ENCODE measurements at places on chromosomes 12 and 14.
A peak's percentile ranks its signal among the peaks of the same experiment; 100 is the strongest.

- no peak for DNase-seq
Measured at GRCh38 chr12:70756118-70756517, 118.9 kb upstream of the PTPRB start.

DNA sequence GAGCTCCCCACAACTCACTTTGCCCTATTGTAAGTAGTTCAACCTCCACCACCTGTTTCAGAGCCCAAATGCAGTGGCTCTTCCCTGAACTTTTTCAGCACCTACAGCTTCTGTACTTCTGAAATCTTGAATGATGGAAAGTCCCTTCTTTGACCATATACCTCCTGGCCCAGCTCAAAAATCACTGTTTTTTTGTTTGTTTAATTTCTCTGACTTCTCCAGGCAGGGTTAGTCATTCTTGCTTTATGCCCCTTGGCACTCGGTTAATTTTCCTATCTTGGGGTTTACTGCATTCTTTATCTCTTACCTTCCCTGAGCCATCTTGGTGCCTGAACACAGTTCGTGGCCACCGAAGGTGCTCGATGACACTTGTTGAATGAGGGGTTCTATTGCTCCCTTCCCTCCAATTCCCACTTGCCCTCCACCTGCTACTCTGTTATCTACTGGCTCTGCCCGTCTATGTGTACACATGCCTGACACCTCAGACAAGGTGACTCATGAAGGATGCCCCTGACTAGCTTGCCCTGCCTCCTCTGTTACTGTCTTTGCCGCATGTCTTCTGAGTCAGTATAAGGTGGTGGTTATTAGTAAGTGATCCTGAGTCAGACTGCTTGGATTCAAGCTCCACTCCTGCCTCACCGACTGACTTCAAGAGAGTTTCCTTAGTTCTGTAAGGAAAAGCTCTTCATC is 4.4 kb downstream of the AMHR2 start:
- peak; percentile 43 for DNase-seq

- DNase-seq: no peak
Measured at GRCh38 chr12:67797185-67797741, 148.7 kb downstream of the DYRK2 start.

GRCh38 chr14:102824832-102825231 is 47.6 kb downstream of the TRAF3 start:
- no peak for DNase-seq

DNA sequence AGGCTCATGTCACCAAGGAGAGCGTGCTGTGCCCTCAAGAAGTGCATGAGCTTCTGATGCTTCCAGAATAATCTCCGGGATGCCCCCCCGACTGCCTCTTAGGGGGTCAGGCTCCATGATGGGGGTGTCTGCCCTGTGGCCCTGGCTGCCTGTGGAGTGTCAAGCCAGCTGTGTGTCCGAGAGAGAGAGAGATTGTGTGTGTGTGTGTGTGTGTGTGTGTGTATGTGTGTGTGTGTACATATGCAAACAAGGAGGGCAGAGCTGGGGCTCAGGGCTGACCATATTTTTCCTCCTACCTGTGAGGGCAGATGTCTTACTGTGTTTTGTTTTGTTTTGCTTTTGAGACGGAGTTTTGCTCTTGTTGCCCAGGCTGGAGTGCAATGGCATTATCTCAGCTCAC is 5.6 kb upstream of the ALDH2 start:
- DNase-seq: no peak

- DNase-seq: no peak
Measured at GRCh38 chr14:67996235-67996634, 176.7 kb downstream of the RAD51B start.

GRCh38 chr12:116441292-116441691 is 117.9 kb upstream of the MAP1LC3B2 start:
- no peak for DNase-seq

DNA sequence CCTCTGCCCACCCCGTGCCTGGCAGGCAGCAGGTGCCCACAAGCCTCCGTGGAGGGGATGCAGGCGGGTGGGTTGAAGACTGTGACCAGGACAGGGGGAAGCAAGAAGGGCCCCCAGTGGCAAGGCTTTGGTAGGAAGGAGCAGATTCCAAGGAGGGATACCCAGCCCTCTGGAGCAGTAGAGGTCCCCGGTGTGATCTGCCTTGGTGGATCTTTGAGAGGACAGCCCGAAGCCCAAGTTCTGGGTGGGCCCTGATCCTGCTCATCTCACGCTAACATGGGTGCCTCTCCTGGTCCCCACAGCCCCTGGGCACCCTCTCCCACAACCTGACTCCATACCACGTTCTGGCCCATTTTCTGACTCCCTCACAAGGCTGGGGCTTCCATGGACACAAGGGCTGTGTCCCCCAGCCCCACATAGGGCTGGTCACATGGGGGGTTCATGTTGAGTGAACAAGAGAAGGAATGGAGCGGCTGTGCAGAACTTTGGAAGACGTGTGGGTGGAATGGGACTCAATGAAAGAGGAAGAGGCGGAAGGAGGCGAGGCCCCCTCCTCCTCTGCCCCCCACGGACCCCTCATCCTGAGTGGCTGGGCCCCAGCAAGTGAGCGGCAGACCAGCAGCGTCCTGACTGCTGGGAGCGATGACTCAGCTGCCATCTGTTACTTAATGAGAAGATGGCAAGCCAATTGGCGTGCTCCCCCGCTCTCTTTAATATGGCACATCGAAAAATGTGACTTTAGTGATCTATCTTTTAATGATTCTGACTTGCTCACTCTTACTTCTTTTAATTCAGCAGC is 77.0 kb upstream of the BCL11B start:
- no peak for DNase-seq

DNA sequence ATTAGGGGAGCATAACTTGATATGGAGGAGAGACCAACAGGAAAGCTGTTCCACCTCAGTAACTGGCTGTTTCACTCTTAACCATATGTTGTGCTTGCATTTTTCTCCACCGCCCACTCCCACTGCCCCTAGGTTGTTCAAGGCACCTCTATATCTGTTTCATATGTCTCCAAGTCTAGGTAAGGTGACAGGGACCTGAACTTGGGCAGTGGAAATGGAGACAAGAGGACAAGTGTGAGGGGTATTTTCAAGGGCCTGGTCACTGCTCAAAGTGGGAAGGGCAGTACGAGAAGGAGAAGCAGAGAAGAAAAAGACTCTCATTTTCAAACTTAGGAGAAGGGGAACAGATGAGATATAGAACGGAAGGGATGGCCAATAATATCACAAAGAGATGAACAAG is 3.1 kb downstream of the SLC38A1 start:
- no peak for DNase-seq

DNA sequence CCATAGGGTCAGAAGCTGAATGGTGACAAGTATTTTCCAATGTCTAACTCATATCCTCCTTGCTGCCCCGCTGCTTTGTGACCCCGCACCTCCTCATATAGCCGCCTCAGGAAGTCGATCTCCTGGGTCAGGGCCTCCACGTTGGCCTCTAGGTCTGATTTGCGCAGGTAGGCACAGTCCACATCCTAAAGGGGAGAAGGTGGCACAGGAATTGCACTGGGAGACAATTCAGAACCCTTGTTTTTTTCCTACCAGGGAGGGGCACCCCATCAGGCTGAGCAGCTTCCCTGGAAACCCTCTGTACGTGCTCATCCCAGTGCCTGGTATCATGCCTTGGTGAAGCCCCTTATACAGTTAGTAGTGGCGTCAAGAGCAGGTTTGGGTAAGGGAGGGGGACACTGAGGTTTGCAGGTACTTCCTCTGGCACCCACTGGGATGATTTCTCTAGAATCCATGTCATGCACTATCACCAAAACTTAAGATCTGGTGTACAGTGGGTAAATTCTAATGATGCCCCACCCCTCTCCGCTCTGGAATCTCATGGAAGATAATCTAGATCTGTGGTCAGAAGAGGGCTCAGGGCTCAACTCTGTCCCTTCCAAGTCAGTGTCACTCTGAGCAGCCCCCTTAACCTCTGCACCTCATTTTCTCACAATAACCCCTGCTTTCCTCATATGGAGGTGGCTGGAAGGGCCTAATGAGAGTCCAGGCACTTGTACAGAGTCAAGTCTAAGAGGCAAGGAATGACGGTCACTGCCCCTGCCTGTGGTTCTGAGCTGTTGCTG is 20.1 kb upstream of the KRT86 start:
- no peak for DNase-seq

DNA sequence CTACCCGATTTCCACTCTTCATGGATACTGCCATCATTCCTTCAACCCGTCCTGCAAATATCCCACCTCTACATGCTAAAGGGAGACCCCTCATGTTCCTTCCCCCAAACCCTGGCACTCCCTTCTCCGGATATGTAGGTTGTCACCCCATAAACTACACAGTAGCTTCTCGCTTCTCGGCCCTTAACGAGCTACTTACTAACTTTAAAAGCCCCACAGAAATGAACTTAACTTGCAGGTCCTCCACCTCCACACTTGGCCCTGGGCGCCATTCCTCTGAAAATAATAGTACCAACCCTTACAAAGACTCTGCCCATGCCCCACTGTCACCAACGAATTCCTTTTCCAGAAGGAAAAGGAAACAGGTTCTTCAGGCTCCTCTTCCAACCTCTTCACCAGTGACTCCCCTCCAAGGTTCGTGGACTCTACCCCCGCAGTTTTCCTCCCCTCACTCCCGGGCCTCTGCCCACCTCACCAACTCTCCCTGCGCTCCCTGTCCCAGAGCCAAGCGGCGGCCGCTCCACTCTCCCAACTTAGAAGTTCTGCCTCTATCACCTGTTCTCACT is 1.2 kb downstream of the SPPL3 start:
- DNase-seq: no peak

DNA sequence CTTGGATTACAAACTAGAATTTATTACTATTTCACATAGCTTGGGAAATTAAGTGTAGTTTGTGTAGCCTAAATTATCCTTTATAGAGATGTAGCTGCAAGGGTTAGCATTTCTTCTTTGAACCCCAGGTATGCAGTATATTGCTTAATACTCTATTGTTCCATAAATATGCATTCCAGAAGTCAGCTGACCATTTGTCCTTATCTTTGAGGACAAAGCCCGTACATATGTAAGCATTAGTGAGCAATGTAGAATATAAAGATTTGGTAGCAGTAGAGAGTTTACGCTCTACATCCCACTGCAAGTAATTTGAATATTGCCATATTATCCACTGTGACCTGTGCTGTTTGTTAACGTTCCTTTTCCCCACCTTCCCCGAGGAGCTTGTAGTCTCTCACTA is 26.9 kb downstream of the PPM1A start:
- DNase-seq: no peak

DNA sequence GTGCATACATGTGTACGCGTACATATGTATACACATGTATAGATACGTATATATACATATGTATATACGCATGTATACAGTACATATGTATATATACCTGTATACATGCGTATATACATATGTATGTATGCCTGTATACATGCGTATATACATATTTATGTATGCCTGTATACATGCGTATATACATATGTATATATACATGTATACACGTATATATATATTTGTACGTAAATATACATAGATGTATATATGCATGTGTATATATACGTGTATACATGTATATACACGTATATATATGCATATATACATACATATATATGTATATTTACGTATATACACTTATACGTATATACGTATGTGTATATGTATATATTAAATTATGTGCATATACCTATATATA is 93.9 kb upstream of the ABCD2 start:
- no peak for DNase-seq

DNA sequence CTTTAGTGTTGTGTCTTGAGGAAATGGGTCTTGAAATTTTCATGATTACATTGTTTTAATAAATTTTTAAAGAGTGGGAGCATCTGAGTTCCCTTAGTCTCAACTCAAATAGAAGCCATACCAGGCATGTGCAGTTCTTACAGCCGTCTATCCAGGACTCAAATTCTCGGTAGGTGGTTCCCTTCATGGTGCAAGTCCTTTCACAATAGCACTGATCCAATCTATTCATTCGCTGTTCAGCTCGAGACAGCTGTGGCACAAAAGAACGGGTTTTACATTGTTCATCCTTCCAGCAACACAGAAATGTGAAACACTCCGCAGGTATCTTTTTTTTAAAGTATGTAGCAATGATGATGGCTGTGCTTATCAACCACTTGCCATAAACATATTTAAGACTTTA is 100.2 kb downstream of the NELL2 start:
- DNase-seq: no peak

GRCh38 chr12:105832806-105833205 is 305.9 kb downstream of the NUAK1 start:
- DNase-seq: no peak

- no peak for DNase-seq
Measured at GRCh38 chr12:102298022-102298421, 100.4 kb upstream of the PMCH start.

- no peak for DNase-seq
Measured at GRCh38 chr12:18747895-18748294, 10.0 kb downstream of the CAPZA3 start.

DNA sequence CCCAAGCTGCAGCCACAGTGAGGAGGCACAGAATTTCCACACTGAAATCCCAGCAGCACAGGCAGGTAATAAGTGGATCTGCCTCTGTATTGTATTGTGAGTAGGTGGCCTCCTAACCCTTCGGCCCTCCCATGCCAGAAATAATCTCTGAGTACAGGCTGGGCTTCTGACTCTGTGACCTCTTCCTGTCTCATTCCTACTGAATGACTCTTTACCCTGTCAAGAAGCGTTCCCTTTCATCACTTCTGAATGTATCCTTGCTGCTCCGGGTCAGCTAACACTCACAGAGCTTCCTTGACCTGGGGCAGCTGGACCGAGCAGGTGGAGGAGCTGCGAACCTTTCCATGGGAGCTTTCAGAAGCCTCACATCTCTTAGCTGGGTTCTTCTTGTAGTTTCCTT is 119.6 kb downstream of the SLC8A3 start:
- no peak for DNase-seq

DNA sequence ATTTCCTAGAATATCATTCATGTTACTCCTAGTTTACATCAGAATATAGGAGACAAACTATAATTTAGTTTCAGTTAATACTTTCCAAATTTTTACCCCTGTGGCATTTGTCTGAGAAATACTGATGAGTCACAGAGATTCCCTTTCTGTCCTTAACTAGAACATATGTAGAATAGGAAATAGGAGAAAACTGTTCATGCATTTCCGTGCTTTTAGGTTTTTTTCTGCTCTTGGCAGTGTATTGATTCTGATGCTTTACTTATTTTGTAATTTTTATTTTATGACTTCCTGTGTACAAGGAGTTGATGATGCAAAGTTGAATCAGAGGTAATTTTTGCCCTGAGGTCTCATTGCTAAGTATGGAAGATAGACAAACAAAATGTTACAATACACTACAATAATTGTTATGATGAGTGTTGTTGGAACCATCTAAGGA is 23.0 kb downstream of the MNAT1 start:
- no peak for DNase-seq

GRCh38 chr12:12946686-12947355 is 5.1 kb downstream of the GPRC5D start:
- no peak for DNase-seq

- DNase-seq: no peak
Measured at GRCh38 chr12:52120951-52121823, 41.7 kb downstream of the SMIM41 start.

DNA sequence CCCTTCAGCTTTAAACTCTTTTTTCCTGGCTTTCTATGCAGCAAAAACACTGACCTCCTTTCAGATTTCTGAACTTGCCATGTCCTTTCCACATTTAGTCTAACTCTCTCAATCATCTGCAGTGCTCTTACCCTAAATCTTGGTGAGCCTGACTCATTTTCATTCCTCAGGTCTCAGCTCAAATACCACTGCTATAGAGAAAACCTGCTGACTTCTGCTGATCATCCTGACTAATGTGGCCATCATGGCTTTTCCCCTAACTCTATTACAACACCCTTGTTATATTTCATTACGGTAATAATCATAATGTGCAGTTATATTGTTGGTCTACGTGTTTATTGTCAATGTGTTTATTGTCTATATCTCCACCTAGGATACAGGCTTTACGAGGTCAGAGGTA is 207.3 kb upstream of the OR4E1 start:
- DNase-seq: no peak
